ENCODE measurements at places on chromosomes 1 and 21.
A peak's percentile ranks its signal among the peaks of the same experiment; 100 is the strongest.

- no peak for DNase-seq
Measured at GRCh38 chr21:39845571-39846130, 21.6 kb upstream of the PCP4 start.

DNA sequence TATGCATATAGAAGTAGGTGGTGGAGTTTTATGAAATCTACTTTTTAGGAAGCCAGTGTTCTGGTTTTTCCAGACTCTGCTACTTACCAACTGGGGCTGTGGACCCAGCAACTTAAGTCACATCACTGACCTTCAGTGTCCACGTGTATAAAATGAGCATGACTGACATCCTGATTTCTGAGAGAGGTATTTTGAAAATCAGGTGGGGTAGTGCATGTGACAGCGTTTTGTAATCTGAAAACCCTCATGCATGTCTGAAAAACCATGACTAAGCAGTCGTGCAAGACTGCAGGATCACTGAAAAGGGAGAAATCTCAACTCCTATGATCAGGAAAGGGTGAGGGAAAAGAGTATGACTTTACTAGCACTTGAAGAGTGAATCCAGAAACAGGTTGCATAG is 26.1 kb downstream of the CR1L start:
- DNase-seq, result no peak

- DNase-seq, result no peak
Measured at GRCh38 chr21:16211339-16212303, 481.8 kb downstream of the USP25 start.

DNA sequence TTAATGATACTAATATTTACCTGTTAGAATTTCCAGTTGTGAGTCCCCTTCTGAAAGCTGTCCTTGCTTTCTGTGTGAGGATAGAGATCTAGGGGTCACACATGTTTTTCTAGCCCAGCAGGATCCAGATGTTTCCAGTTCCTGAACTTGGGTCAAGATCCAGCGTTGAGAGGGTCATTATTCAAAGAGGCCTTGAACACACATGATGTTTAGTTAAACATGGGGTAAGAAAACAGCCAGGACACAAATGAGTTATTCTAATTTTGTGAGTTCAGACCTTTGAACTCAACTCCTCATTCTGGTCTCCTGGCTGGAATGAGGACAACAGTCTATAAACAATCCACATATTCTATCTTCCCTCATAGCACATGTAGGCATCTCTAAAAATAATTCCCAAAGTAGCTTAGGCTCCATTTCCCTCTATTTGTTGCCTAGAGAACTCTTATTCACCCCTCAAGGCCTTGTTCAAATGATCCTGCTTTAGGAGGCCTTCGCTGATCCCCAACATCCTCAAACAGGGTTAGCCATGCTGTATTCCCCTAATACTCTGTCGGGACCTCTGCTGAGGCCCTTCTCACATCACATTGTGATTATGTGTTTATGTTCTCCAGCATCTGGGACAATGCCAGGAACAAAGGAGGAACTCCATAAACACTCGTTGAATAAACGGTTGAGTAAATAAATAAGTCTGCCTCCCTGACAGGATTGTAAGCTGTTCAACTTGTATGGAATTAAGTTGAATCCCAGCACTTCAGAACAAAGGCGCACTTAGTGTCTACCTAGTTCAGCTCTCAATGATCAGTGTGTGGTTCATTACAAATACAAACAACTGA is 15.0 kb upstream of the KCNN3 start:
- peak; percentile 17 for DNase-seq

DNA sequence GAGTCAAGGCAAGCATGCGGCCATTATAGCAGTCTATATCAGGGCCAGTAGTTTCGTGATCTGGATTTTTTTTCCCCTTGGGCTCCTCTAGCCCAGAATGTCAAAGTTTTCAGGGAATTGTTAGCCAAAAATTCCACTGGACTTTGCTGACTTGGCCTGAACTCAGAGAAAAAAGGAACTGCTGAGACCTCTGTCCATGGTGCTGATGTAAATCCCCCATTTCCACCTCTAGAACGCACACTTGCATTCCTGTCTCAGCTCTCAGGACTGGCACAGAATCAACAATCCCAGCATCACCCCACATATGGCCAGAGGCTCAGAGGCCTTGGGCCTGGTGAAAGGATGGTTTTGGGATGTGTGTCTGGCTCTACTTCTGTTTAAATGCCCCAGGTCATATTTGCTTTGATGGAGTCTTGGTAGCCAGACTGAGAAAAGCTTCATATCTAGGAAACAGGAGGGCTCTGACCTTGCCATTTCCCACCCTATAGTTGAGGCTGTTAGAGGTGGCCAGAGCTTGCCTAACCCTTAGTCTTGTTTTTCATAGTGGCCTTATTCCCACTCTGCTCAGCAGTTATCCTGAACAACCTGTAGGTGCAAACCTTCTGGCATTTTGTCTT is 16.9 kb upstream of the EFCAB14 start:
- DNase-seq, result no peak

DNA sequence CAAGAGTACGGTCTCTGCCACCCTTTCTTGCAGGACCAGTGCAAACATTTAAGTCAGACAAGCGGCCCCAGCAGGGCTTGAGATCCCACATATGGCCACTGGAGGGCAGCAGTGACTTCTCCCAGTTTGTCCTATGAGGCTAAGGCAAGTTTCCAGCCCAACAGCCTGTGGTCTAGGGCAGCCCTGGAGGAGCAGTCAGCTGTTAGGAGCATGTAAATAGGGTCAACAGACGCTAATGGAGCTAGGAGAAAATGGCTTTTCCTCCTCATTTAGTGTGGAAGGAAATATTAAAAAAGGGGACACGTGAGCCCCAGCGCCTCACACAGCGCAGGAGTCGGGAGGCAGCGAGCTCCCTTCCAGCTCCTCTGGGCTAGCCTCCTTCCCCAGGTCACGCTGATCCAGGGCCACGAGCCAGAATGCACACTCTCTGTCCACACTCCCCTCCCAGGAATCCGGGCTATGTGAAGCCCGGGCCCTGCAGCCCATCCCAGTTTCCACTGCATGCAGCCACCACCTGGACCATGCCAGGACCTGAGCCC is 95.6 kb downstream of the LAMC2 start:
- DNase-seq, result peak; percentile 94

DNA sequence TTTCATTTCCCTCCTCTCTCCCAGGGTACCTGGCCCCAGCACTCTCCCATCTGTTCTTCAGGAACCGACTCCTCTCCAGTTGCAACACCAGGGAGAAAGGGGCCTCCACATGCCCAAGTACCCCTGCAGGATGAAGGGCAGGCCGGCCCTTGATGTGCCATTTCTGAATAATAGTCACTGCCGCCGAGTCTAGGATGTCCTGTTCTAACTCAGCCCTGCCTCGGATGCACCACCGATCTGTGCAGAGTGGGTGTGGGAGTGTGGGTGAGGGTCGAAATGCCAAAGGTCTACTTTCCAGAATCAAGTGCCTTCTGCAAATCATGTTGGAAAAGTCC is 25.4 kb upstream of the SPSB1 start:
- DNase-seq, result no peak

DNA sequence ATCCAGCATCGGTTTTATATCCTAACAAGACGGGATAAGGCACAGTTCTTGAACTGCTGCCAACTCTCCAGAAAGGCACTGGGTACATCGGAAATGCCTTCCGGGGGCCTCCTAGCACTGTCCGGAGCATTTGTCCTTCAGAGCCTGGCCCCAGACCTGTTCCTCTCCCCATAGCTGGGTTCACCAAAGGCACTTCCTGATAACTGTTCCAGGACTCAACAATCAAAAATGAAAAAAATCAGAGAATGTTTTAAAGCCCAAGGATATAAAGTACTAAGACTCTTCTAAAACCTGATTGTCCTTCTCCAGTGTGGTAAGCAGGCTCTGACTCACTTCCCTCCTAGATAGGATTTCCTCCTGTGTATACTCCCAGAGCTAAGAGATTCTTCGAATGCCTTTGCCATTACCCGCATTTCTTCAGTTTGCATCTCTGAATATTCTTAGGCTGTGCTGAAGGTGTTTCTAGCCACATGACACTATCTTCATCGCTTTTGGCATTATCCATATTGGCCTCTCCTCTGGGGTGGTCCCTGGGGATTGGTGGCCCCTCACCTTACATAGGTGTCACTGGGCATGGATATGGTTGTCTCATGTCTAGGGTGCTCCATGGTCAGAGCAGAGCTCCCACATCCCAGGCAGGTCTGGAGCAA is 112.9 kb downstream of the ZBTB18 start:
- DNase-seq, result no peak

DNA sequence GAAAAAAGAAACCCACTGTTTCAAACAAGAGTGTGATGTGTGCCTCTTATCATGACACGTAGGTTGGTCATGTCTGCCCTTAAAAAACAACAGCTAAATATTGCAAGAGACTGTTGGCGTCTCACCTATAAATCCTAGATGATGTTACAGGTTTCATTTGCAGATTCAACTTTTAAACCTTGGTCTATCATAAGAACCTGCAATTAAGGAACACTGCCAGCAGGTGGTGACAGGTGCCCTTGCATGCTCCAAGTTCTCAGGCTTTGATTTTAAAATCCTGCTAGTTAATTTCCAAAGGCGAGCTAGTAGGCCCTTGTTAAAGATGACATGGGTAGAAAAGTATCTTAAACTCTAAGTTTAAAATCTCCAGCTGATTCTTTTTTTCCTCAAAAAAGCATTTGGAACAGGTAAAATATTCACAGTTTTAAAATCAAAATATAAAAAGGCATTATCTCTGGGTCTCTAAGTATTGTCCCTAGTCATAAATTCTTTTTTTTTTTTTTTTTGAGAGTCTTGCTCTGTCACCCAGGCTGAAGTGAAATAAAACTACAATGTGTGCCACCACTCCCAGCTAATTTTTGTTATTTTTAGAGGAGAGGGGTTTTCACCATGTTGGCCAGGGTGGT is 39.1 kb downstream of the CLSTN1 start:
- no peak for DNase-seq

GRCh38 chr1:234604495-234605398 is 5.2 kb downstream of the IRF2BP2 start:
- no peak for DNase-seq

All from cardiac septum (tissue), 1 donor.